ENCODE measurements at places on chromosomes 16 and 17.

GRCh38 chr17:79088247-79088996, 13.8 kb downstream of the ENGASE start:
- DNase-seq, result no peak

DNA sequence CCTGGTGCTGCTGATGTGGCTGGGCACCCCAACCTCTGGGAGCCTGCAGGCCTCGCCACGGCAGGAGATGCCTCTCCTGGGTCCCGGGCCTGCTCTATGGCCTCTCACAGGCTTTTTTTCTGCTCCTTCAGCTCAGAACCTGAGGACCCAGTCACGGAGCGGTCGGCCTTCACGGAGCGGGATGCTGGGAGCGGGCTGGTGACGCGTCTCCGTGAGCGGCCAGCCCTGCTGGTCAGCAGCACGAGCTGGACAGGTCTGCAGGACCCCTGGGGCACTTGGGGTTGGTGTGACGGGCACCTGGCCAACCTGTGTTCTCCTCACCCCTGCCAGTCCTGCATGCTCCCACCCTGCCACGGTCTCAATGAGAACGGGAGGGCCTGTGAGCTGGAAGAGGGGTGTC, 7.0 kb downstream of the ALG1 start:
- DNase-seq, result no peak

DNA sequence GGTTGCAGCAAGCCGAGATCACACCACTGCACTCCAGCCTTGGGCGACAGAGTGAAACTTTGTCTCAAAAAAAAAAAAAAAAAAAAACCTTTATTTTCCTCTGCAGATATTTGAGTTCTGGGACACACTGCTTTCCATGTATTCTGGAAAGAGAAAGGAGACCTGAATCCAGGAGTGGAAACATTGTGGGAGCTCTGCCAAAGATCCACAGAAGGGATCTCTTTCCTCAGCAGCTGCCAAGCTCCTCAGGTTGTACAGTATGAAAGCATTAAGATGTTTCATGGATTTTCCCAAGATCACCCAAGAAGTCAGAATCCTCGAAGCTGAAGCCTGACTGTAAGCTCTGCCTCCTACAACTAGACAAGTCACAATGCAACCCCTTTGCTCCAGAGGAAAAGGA, 13.5 kb downstream of the NPRL3 start:
- no peak for DNase-seq

GRCh38 chr17:66449418-66449977, 147.1 kb downstream of the PRKCA start:
- DNase-seq, result no peak

DNA sequence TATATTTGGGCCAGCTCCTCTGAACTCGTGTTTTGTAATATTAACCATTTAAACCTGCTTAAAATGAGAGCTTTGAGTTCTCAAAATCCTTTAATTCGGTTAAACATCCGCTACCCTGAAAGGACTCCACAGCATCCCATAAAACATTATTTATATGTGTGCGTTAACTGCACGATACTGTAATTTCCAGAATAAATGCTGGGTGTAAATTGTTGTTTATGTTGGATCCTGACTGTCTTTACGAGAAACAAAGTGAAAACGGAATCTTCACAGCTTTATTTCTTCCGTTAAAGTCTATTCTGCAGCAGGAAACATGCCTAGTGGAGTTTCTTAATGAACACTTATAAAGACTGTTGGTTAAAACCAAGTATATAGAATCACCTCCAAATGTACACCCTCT, 143.4 kb downstream of the SNX11 start:
- DNase-seq, result no peak

- no peak for DNase-seq
Observed at GRCh38 chr16:53111078-53111791, 56.4 kb downstream of the CHD9 start.

DNA sequence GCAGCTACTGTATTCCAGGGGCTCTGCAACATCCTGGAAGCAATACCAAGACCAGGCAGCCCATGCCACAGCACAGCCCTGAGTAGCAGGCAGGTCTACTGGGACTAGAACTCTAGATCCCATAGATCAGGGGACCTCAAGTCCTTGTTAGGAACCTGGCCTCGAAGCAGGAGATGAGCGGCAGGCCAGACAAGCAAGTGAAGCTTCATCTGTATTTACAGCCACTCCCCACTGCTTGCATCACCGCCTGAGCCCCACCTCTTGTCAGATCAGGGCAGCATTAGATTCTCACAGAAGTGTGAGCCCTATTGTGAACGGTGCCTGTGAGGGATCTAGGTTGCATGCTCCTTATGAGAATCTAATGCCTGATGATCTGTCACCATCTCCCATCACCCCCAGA, 295.7 kb upstream of the TNRC6C start:
- DNase-seq, result no peak

DNA sequence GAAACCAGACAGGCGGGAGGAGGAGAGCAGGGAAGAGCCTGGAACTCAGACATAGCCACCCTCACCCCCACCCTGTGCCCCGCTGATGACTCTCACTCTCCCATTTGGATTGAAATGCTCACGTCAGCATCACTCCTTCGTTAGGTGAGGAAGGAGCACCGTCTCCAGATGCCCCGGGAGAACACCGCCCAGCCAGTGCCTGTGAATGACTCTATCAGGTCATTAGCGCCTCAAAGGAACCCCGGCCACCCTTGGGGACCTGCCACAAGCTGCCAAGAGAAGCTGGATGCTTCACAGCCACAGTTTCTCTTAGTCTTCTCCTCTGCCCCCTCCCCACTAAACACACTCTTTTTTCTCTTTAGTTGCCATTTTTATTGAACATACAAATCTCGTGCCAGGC, 66.0 kb downstream of the CACNG3 start:
- no peak for DNase-seq

All from AG04449 (cell line).